RPMI8226 (cell line): ENCODE measurements at places on chromosomes 16 and 17.

DNA sequence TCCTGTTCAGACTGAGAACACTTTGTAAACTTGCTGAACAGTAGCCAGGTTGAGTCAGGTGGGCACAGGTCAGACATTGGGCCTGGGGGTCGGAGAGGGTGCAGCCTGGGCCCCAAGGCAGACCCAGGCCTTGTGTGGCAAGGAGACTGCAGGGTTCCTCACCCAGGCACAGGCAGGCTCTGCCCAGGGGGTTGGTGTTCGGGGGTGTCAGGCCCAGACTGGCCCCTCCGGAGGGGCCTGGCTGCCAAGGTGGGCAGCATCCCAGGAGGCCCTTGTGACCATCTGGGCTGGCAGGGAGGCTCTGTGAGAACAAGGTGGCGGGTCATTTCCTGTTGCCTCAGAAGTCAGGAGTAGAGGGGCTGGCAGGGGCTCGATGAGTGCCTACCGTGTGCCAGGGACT lies 585 bp upstream of the MYO15A start:
- DNase-seq = no peak

DNA sequence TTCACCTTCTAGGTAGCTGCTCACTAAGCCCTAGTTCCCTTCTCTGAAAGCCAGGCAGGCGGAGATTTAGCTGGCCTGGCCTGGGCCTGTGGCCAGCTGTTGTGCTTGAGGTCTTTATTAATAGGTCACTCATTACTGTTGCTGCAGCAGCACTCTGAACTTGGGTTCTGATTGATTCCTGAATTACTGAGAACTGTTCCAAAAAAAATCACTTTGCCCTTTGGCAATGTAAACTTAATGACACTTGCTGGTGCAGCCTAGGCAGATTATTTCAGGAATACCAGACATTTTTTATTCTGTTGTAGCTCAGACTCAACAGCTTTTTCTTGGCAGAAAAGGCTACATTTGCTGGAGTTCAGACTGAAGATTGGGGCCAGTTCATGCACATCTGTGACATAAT lies 2.7 kb downstream of the TOM1L1 start:
- DNase-seq = no peak

DNA sequence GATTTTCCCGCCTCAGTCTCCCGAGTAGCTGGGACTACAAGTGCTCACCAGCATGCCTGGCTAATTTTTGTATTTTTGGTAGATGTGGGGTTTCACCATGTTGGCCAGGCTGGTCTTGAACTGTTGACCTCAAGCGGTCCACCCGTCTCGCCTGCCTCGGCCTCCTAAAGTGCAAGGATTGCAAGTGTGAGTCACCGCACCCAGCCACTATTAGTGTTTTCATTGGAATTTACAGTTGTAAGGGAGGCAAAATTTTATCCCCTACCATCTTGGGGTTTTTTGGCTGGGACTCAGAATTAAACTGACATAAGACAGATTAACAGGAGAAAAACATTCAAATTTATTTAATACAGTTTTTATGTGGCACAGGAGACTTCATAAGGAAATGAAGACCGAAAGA lies 12.3 kb upstream of the MYCBPAP start:
- DNase-seq = no peak

DNA sequence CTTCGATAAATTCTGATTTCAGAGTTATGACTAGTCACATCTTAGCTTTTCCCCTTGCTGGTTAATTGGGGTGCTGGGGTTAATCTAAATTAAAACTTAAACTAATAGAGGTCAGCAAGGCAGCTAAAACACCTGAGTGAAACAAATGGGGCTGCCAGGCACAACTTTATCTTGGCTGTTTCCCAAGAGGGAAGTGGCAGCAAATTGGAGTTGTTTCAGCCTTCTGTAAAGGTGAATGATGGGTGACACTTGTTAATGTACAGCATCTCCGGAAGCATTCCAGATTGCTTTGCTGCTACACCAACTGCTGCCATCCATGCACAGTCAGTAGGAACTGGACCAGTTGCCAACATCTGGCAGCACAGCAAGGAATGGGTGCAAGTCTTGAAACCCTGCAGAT lies 43.9 kb downstream of the AATF start:
- no peak for DNase-seq

GRCh38 chr17:48582750-48583069 lies 4.6 kb upstream of the HOXB4 start:
- no peak for DNase-seq

GRCh38 chr17:216625-217024 lies 35.2 kb upstream of the DOC2B start:
- DNase-seq = no peak

GRCh38 chr17:44847586-44847985 lies at the start of gene HIGD1B:
TSS of gene HIGD1B (plus strand) at chr17:44847883. CDS start at chr17:44848153, 270 bp downstream.
- no peak for DNase-seq

DNA sequence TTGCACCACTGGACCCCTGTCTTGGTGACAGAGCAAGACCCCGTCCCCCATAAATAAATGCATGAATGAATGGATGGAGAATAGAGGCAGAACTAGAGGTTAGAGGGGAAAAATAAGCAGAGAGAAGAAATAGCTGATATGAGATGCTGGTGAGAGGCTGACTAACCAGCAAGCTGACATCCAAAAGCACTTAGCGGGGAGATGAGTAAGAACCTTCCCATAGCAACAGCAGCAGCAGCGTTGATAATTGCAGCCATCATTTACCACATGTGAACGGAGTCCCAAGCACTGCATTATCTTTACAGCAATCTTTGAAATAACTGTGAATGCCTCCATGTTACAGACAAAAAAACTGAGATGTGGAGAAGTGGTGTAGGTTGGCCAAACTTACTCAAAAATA lies 777.3 kb upstream of the EEF2KMT start:
- no peak for DNase-seq

- no peak for DNase-seq
These were observed 3.6 kb downstream of the CRAMP1 start for GRCh38 chr16:1615761-1616160.

DNA sequence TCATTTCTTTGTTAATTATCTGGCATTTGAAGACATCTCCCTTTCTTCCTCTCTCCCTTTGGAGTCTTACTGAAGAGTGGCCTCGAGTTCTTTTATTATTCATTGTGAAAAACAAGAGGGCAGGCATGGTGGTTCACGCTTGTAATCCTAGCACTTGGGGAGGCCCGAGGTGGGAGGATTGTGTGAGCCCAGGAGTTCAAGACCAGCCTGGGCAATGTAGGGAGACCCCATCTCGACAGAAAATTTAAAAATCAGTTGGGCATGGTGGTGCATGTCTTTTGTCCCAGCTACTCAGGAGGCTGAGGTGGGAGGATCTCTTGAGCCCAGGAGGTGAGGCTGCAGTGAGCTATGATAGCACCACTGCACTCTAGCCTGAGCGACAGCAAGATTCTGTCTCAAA lies 20.1 kb downstream of the BPTF start:
- no peak for DNase-seq

GRCh38 chr17:8944748-8945147 lies 20.8 kb downstream of the PIK3R5 start:
- DNase-seq = no peak

- DNase-seq = no peak
These were observed 17.1 kb downstream of the TSPOAP1 start for GRCh38 chr17:58311429-58311894.

GRCh38 chr16:78642621-78643285 lies 543.3 kb downstream of the WWOX start:
- DNase-seq = no peak

DNA sequence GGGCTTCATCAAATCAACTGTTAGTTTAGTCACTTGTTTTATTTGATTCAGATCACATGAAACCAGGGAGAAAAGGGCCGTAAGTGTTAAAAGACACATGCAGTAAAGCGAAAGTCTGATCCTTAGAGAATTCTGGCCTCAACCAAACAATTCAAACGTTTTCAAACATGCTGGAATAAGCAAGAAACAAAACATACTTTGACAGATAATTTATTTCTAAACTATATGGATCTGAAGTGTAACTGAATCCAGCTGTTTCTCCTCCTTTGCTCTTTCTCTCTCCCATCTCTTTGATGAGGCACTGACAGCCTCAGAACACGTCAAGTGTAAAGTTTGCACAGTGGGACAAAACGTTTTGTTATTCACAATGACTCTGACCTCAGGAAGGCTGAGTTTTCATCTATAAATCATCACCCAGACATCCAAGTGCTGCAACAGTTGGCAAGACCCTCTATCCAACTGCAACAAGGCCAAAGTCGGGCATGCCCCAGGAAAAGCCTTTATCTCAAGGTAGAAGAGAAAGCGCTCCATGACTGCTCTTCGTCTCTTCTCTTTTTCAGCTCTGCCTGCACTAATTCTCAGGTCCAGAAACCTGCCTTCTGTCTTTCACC lies 267.1 kb upstream of the MYOCD start:
- no peak for DNase-seq

DNA sequence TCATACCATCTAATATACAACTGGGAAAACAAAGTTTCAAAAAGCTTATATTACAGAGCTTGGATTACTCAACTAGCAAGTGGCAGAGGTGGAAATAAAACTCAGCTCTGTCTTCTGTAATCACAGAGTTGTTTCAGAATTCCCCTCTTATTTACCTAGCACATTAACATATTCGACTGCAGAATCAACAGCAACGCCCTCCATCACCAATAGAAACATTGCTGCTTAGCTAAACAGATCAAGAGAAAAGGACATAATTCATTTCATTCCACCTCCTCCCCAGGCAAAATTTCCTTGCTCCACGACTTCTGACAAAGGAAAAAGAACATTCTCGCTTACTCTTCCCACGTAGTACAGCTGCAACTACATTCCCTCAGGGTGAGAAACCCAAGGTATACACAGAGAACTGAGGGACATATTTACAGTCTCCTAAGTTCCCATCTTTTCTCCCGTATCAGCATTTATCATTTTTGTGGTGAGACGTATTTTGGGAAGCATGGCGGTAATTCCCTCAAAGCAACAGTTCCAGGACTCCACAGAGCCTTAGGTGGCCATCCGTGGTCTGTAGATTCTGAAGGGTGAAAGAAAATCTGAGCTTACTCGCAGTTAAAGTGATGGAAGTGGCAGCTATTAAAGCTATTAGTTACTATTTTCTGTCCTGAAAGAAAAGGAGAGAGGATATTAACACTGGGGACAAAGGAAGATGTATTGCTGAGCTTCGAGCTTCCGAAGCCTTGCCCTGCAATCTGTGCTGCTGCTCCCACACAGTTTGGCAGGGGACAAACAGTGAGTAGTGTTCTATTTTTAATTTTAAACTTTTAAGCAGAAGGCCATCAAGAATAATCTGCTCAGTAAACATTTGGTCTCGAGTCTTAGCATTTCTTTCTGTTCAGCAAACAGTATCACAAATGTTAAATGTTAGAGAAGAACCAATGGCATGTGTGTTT lies 1296.2 kb downstream of the CDH8 start:
- DNase-seq = no peak

DNA sequence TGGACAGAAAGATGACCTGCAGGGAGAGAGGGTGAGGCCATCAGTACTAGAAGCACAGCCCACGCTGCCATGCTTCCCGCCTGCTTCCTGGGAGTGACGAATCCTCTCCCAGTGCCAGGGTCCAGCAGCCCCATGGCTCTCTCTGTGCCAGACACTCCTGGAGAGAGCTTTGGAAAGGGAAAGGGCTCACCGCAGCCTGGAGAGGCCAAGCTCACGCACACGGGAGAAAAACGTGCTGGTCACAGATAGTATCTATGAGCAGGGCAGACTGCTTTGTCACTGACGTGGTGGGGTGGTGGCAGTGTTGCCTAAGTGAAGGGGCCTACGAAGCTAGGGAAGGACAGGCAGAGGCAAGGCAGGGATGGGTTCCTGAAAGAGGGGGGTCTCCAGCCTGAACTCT lies 5.4 kb downstream of the WBP2 start:
- DNase-seq = no peak

- peak; percentile 38 for DNase-seq
These were observed 5.8 kb upstream of the ARMC5 start for GRCh38 chr16:31453255-31454204.

DNA sequence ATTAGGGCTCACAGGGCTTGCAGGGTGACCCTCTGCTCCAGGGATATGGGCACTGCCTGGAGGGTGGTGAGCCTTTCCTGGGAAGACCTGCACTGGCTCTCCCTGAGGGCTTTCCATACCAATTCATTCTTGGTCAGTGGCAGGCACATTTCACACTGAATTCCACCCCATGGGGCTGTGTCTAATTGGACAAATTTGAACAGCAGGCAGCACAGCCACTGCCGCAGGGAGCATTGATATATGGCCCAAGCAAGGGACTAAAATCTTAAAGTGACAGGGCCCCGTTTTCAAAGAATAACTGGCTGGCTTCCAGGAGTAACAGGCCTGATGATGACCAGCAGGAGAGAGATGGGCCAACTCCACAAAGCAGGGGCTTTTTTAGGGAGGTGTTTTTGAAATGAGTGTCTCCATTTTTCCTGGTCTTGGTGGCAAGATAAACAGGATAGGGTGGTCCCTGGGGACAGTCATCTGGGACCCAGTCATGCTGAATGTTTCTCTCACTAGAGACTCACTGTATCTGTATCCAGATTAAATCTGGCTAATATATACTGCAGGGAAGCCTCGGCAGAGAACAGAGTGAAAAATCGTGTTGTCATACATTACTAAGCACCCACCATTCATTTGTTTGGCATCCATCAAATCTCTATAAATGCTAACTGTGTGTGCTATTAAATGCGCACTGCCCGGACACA lies 74.1 kb upstream of the TBX2 start:
- no peak for DNase-seq

- DNase-seq = no peak
These were observed 13.2 kb downstream of the CA7 start for GRCh38 chr16:66857437-66857836.

- DNase-seq = no peak
These were observed 2.3 kb upstream of the ALKBH5 start for GRCh38 chr17:18181358-18181757.

DNA sequence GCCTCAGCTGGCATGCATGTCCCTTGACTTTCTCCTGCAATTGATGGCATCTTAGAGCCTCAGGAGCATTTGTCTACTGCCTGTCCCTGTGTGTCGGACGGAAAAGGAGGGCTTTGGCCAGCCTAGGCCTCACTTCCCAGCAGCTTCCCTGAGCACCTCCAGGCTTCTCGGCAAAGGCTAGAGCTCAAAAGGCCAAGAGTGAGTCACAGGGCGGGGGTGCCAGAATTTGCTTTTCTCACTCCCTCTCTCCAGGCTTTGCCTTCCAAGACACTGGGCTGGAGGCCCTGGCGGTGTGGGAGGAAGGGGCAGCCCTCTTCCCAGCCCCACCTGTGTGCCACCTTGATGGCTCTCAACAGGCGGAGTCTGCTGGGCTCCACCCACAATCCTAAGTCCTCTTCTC lies 107.3 kb upstream of the MAF start:
- DNase-seq = no peak
